Small intestine (tissue), 16 donors: ENCODE measurements at places on chromosomes 5 and 9.
A peak's percentile ranks its signal among the peaks of the same experiment; 100 is the strongest.

GRCh38 chr9:85397005-85397404, 344.7 kb downstream of the AGTPBP1 start:
- no peaks in the 10 kb centered on the region for H3K36me3 ChIP-seq
- no peaks in the 10 kb centered on the region for H3K27me3 ChIP-seq
- DNase-seq = no peak
- H3K4me3 ChIP-seq = no peak overlapping the region

DNA sequence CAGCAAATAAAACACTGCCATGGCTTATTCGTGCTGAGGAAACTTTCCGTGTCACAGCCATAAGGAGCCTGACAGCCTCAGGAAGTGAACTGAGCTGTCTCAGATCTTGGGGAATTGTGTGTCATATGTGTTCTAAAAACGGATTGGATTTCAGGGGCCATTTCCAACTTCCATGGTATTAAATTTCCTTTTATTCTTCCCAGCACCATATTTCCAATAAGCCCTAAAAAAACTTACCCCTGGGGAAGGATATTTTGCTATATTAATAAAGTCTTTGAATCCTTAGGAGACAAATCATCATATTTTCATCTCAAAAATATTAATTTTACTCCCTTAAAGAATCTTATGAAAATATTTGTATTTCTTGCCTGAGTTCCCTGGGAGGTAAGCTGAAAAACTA, 93.9 kb downstream of the LHFPL2 start:
- no peaks in the 10 kb centered on the region for H3K4me1 ChIP-seq
- no peak overlapping the region for H3K4me3 ChIP-seq
- H3K36me3 ChIP-seq = no peaks in the 10 kb centered on the region
- DNase-seq = no peak
- no peaks in the 10 kb centered on the region for H3K27me3 ChIP-seq

DNA sequence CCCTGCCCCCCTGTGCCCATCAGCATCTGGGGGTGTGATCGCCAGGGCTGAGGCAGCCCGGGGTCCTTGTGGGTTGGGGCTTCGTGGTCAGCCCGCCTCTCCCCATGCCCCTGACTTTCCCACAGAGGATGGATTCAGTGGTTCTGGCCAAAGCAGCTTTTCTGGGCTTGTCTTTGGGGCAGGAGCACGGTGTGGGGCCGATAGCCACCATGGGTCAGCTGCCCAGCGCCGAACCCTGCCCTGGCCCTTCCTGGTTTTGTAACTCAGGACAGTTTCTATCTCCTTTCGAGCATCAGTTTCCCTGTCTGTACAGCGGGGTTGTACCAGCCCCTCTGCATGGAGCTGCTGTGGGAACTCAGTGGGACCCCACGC, 77.1 kb downstream of the HMCN2 start:
- no peak overlapping the region for H3K4me3 ChIP-seq
- H3K36me3 ChIP-seq = no peaks in the 10 kb centered on the region
- no peaks in the 10 kb centered on the region for H3K4me1 ChIP-seq
- no peak overlapping the region for H3K27ac ChIP-seq
- H3K27me3 ChIP-seq = no peaks in the 10 kb centered on the region
- DNase-seq = no peak

DNA sequence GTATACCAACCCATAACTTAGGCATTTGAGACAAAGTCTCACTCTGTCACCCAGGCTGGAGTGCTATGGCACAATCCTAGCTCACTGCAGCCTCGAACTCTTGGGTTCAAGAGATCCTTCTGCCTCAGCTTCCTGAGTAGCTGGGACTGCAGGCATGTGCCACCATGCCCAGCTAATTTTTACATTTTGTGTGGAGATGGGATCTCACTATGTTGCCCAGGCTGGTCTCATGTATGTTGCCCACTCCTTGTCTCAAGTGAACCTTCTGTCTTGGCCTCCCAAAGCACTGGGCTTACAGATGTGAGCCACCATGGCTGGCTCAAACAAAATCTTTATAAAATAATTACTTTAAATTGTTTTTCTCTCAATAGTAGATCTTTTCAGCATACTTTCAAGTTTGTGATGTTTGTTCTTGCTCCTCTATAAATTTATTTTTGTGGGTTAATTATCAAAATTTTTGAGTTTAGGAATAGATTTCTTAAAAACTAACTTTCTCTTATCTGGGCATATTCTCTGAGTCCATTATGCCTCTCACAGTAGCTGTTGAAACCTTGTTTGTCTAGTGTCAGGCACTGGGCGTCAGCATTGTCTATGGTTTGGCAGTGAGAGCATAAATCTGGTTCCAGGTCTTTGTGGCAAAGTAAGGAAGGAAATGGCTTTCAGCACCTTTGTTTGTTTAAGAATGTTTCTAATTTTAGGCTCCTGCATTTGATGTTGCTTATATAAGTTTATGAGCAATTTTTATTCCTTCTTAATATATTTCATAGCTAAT, 38.7 kb downstream of the NLN start:
- H3K36me3 ChIP-seq = peaks cover 3% of the 10 kb centered on the region
- no peak overlapping the region for H3K4me3 ChIP-seq
- no peak overlapping the region for H3K27ac ChIP-seq
- H3K27me3 ChIP-seq = no peaks in the 10 kb centered on the region

GRCh38 chr5:78760366-78760765, 111.8 kb upstream of the LHFPL2 start:
- DNase-seq = no peak
- no peak overlapping the region for H3K27ac ChIP-seq
- H3K36me3 ChIP-seq = no peaks in the 10 kb centered on the region
- no peak overlapping the region for H3K4me3 ChIP-seq

- H3K36me3 ChIP-seq = peaks cover 19% of the 10 kb centered on the region
- H3K4me1 ChIP-seq = no peaks in the 10 kb centered on the region
- H3K4me3 ChIP-seq = no peak overlapping the region
- no peak overlapping the region for H3K27ac ChIP-seq
- no peak for DNase-seq
Observed at GRCh38 chr5:146015001-146015400, 78.6 kb downstream of the SH3RF2 start.

- H3K27ac ChIP-seq = peak overlapping the region; percentile 45
- H3K27me3 ChIP-seq = no peaks in the 10 kb centered on the region
- no peaks in the 10 kb centered on the region for H3K36me3 ChIP-seq
- no peaks in the 10 kb centered on the region for H3K4me1 ChIP-seq
Observed at GRCh38 chr5:40430101-40430710, 249.5 kb upstream of the PTGER4 start.

- no peaks in the 10 kb centered on the region for H3K4me1 ChIP-seq
- no peak for DNase-seq
- H3K27me3 ChIP-seq = no peaks in the 10 kb centered on the region
Observed at GRCh38 chr5:179439181-179439985, 94.1 kb upstream of the ADAMTS2 start.

DNA sequence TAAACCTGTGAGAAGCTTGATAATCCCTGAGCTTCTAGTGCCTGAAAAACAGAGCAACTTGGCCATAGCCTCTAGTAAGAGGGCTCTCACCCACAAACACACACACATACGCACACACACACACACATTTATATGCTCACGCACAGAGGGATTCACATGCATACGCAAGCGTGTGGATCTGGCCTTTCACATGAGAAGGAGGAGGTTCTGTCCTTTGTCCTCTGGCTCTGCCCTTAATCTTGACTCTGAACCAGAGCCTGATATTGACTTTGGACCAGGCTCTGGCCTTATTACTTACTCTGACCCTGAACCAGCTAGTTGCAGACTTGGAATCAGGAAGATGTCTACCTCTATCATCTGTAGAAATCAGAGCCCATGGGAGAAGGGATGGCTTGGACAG, 10.0 kb upstream of the P4HA2 start:
- peak; percentile 24 for DNase-seq
- no peaks in the 10 kb centered on the region for H3K27me3 ChIP-seq
- no peaks in the 10 kb centered on the region for H3K36me3 ChIP-seq
- no peak overlapping the region for H3K4me3 ChIP-seq
- no peak overlapping the region for H3K27ac ChIP-seq
- no peaks in the 10 kb centered on the region for H3K4me1 ChIP-seq

DNA sequence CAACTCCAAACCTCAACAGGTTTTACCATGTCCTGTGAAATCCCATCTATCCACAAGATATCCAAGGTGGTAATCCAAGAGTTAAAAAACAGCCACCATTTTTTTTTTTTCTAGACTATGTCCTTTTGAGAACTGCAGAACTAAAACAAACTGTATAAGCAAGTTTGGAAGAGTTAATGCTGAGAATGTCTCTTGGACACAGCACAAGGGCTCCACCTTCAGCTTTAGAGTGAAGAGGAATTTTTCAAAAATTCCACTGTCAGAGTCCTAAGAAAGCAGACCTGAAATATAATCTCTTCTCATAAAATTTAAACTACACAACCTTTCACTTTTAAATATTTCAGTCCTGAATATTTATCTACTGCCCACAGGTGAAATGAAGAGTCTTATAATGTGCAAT, 167.8 kb upstream of the CCNG1 start:
- no peaks in the 10 kb centered on the region for H3K27me3 ChIP-seq
- no peak for DNase-seq
- H3K4me1 ChIP-seq = no peaks in the 10 kb centered on the region
- no peaks in the 10 kb centered on the region for H3K36me3 ChIP-seq

- H3K36me3 ChIP-seq = no peaks in the 10 kb centered on the region
- H3K27ac ChIP-seq = no peak overlapping the region
- H3K27me3 ChIP-seq = no peaks in the 10 kb centered on the region
- H3K4me1 ChIP-seq = peaks cover 6% of the 10 kb centered on the region
- no peak for DNase-seq
Observed at GRCh38 chr5:10600626-10601245, 36.9 kb downstream of the ANKRD33B start.

DNA sequence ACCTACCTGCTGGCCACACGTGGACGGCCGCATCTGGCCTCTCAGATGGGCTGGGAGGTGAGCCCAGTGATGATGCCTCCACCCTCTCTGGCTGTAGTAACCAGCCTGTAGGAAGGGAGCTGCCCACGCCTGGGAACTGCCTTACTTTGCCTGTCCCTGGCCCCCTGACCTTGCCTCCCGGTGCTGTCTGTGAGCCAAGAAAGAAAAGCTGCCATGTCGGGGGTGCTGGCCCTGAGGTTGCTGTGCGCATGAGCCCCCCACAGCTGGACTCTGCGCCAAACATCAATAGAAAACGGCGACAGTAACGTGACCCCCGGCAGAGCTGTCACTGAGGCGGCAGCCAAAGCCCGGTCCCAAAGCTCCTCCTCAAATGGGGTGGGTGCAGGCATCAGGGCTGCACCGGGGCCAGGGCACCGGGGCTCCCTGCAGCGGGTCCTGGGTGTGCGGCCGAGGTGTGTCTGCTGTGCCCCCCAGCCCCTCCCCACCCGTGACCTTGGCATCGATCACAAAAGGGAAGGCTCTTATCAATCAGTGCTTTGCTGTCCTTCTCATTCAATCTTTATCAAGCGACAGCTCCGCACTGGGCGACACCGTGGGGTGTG, 15.3 kb upstream of the SLC9A3 start:
- H3K27ac ChIP-seq = no peak overlapping the region
- H3K4me3 ChIP-seq = no peak overlapping the region
- H3K36me3 ChIP-seq = no peaks in the 10 kb centered on the region

GRCh38 chr9:136270173-136270705, 24.6 kb upstream of the QSOX2 start:
- no peak overlapping the region for H3K27ac ChIP-seq
- no peaks in the 10 kb centered on the region for H3K27me3 ChIP-seq
- no peaks in the 10 kb centered on the region for H3K4me1 ChIP-seq
- no peak overlapping the region for H3K4me3 ChIP-seq
- no peaks in the 10 kb centered on the region for H3K36me3 ChIP-seq
- DNase-seq = no peak

DNA sequence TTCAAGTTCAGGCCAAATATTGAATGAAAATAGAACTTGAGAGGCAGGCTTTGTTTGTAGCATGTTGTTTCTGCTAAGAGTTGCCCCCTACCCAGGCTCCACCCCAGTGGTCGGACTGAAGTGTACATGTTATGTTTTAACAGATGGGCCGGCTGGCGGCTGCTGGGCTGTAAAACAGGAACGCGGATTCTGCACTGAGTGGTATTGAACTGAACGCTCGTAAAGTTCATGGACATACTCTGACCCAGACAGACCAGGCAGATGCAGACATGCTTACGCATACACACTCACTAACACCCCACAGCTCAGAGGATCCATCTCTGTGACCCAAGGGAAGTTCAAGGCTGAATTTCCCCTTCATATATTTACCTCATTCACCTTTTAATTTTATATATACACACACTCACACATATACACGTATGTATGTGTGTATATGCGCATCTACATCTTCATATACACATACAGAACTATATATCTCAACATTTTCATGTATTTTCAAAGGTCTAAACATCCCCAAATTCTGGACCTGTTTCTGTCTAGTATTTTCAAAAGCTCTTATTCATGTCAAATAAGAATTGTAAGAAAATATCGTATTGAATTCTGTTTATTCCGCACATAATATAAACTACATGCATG, 1.4 kb downstream of the MARCHF3 start:
- no peak overlapping the region for H3K4me3 ChIP-seq
- peak; percentile 59 for DNase-seq
- no peak overlapping the region for H3K27ac ChIP-seq
- H3K36me3 ChIP-seq = no peaks in the 10 kb centered on the region

DNA sequence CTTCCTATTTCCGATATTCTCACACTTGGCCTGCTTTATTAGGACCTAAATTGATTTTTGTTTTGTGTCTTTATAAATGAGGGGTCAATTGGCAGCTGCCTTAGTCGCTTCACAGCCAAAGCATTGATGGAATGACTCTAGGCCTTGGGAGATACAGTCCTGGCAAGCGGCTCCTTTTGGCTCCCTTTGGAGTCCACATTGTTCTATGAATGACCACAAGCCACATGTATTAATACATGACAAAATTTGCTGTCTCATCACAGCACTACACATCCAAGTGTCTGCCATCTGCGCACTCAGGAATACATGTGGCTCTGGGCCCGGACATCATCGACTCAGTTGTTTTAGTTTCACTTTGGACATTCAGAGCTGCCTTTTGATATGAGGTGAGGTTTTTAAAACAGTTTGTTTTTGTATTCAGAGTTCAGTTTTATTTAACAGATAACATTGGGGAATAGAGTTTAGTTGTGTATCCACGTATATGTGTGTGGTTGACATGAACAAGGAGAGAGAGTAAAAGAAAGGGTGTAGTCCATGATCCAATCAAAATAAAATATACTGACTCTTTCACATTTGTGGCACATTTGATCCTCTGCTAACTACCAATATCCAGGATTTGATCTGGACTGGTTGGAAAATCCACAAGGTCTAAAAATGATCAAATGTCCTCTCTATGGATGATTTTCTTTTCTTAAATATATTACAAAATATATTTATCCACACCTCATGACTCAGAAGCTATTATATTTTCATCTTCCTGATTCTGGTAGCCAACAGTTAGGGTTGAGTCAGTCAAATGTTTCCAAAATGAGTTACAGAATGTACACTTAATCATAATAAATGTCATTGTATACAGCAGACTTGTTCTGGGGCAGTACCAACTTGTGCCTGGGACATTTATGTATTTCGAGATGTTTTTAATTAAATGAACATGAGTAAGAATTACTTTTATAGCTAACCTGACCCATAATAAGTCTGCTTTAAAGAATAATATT, 114.0 kb upstream of the MTAP start:
- no peaks in the 10 kb centered on the region for H3K36me3 ChIP-seq
- H3K27ac ChIP-seq = no peak overlapping the region
- no peaks in the 10 kb centered on the region for H3K4me1 ChIP-seq
- H3K4me3 ChIP-seq = no peak overlapping the region
- peak; percentile 63 for DNase-seq
